Foreskin melanocyte (primary cell): ENCODE measurements at places on chromosomes 6 and 20.
A peak's percentile ranks its signal among the peaks of the same experiment; 100 is the strongest.

- DNase-seq, result peak; percentile 51
Measured at GRCh38 chr20:37657924-37658804, 35.7 kb upstream of the CTNNBL1 start.

- DNase-seq, result peak; percentile 52
Measured at GRCh38 chr6:8219352-8219943, 117.1 kb upstream of the EEF1E1 start.

DNA sequence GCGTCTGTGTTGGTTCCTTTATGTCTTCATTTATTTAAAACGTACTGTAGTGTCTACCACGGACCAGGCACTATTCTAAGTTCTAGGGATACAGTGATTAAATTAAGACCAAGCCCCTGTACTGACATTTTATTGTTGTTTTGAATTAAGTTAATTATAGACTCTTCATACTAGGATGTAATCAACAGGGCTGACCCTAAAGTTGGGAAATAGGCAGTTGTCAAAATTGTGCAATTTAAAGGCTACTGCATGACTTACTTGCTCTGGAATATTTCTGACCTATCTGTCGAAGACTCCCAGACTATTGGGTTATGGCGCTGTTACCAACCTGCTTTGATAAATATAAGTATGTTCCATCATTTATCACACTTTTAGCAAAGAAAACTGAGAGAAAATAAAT lies 6.7 kb downstream of the MYO6 start:
- no peak for DNase-seq

DNA sequence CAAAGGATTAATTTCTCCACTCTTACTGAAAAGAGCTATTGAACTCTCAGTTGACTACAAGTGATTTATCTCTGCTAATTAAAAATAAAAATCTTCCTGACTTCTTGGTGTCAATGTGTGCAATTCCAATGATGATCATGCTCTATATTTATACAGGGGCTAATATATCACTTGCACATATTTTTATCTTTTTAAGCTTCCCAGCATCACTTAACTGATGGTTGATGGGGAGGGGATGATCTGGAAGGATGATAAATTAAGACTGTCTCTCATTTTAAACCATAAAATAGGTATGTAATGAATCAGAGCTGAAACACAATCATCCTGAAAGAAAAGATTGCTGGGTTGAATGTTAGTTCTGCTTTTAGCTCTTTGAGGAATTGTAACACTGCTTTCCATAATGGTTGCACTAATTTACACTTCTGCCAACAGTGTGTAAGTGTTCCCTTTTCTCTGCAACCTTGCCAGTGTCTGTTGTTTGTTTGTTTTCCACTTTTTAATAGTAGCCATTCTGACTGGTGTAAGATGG lies 169.6 kb upstream of the ECI2 start:
- no peak for DNase-seq

DNA sequence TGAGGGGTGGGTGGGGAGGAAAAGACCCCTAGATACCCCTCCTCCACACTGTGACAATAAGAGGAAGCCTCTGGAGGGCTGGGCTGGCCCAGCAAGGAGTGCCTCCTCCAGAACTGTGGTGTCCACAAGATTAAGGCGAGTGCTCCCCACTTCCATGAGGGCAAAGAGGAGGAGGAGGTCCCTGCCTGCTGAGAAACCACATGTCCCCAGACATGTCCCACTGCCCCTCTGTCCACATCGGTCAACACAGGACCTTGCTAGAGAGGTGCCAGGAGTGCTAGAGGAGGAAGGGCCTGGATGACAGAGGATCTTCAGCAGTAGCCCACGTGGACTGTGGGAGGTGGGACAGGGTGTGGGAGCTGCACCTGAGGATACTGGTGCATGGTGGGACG lies 3.1 kb downstream of the RAET1G start:
- DNase-seq, result no peak

- peak; percentile 26 for DNase-seq
Measured at GRCh38 chr6:5786969-5787720, 219.6 kb downstream of the NRN1 start.

GRCh38 chr6:39602601-39603519 lies 122.3 kb downstream of the KIF6 start:
- DNase-seq, result no peak

DNA sequence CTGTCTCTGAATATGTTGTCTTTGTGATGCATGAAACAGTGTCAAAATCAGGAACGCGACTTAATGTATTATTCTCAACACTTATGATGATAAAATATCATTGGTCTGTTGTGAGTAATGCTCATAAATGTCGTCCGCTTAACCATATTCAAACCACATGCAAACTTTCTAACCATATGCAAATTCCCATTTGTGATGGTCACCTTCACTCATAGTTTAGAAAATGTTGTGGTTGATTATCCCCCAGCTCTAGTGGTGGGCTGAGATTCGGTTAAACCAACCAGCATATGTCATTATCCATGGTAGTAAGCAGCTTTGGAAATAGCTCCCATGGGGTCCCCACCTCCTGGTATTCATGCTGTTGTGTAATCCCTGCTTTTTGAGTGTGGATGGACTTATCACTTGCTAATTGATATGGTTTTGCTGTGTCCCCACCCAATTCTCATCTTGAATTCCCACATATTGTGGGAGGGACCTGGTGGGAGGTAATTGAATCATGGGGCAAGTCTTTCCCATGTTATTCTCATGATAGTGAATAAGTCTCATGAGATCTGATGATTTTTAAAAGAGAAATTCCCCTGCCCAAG lies 360.0 kb upstream of the TSHZ2 start:
- DNase-seq, result no peak

DNA sequence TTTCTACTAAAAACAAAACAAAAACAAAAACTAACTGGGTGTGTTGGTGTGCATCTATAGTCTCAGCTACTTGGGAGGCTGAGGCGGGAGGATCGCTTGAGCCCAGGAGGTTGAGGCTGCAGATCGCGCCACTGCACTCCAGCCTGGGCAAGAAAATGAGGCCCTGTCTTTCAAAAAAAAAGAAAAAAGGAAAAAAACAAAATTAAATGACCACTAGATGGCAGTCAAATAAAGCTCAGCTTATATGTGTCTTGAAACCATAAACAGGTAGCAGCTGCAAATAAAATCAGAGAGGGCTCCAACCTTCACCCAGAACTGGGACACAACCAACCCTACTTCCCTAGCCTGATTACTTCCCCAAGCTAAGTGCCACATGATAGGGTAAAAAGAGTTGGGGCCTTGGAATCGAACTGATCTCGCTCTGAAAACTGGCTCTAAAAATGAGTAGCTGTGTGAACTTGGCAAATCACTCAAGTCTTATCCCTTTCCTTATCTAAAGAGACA lies 67.1 kb upstream of the ADGRF4 start:
- DNase-seq, result peak; percentile 52
